ENCODE measurements at places on chromosomes 6 and 20. TPM values are rescaled to one million over a fixed set of nuclear protein-coding genes. Genes with fewer than 3 reads are reported as not detected.

Gene PIGU
- total RNA-seq = 11.8 TPM

Gene SGK2
- total RNA-seq = not detected

Gene HEY2
- 32.0 TPM for total RNA-seq

Gene ETV7
- total RNA-seq = not detected

Gene PACRG
- total RNA-seq = 10.4 TPM

Gene DACT2
- 0.66 TPM for total RNA-seq

Gene C20orf204
- 0.11 TPM for total RNA-seq

Gene ZFP64
- 10.6 TPM for total RNA-seq

Gene PRDM1
- total RNA-seq = 2.3 TPM

Gene TTK
- total RNA-seq = 0.19 TPM

Gene ZNF311
- total RNA-seq = 0.24 TPM

Gene SYCP2
- total RNA-seq = 0.65 TPM

Gene SLCO4A1
- total RNA-seq = 1.7 TPM

Gene SLC17A1
- total RNA-seq = not detected

Gene HLA-DPA1
- 24.7 TPM for total RNA-seq

Gene PRL
- not detected for total RNA-seq

Gene MYB
- 0.13 TPM for total RNA-seq

Gene NXT1
- total RNA-seq = 5.0 TPM

Gene TCF19
- 4.9 TPM for total RNA-seq

Gene LY6G5C
- 1.5 TPM for total RNA-seq

Gene DLK2
- 5.0 TPM for total RNA-seq

Gene LY6G6C
- total RNA-seq = not detected

Gene C20orf202
- total RNA-seq = not detected

Gene CNR1
- total RNA-seq = 0.32 TPM

Gene ARFGEF3
- total RNA-seq = 1.9 TPM

Gene PERP
- total RNA-seq = 57.6 TPM

Gene GNAS-AS1
- total RNA-seq = 0.36 TPM

Gene LY6G6F
- not detected for total RNA-seq

Gene BEND6
- total RNA-seq = 0.59 TPM

Gene PDE10A
- total RNA-seq = 14.0 TPM

Gene APCDD1L
- total RNA-seq = not detected

Gene ADGRF5
- total RNA-seq = 37.2 TPM

Gene GSTA3
- total RNA-seq = not detected

Gene IRAK1BP1
- 4.7 TPM for total RNA-seq

Gene ERVFRD-1
- total RNA-seq = not detected

Gene EGFL8
- 9.5 TPM for total RNA-seq

Gene RIPOR3
- total RNA-seq = 9.2 TPM

Gene RBM24
- total RNA-seq = 250 TPM

Gene GPR63
- 1.5 TPM for total RNA-seq

Gene BIRC7
- total RNA-seq = not detected

Gene EPPIN
- not detected for total RNA-seq

Gene SLC35F1
- total RNA-seq = 6.2 TPM

Gene SPDEF
- 0.25 TPM for total RNA-seq

Gene AKAP7
- 12.6 TPM for total RNA-seq

Gene BHLHE23
- total RNA-seq = not detected

Gene JPH2
- 156 TPM for total RNA-seq

Gene SH3BGRL2
- 7.4 TPM for total RNA-seq

Gene ARMH2
- total RNA-seq = not detected

Gene RHAG
- total RNA-seq = 0.66 TPM

Gene CNKSR3
- 36.1 TPM for total RNA-seq

Gene ARFGEF2
- total RNA-seq = 34.1 TPM

Gene SEL1L2
- total RNA-seq = not detected

Gene TMEM74B
- total RNA-seq = 2.4 TPM

Gene FKBP1C
- total RNA-seq = 2.9 TPM

Gene UNC93A
- total RNA-seq = not detected

Gene RAMACL
- total RNA-seq = 0.56 TPM

Gene POU3F2
- total RNA-seq = not detected
